ENCODE measurements at places on chromosomes 5 and 9.

DNA sequence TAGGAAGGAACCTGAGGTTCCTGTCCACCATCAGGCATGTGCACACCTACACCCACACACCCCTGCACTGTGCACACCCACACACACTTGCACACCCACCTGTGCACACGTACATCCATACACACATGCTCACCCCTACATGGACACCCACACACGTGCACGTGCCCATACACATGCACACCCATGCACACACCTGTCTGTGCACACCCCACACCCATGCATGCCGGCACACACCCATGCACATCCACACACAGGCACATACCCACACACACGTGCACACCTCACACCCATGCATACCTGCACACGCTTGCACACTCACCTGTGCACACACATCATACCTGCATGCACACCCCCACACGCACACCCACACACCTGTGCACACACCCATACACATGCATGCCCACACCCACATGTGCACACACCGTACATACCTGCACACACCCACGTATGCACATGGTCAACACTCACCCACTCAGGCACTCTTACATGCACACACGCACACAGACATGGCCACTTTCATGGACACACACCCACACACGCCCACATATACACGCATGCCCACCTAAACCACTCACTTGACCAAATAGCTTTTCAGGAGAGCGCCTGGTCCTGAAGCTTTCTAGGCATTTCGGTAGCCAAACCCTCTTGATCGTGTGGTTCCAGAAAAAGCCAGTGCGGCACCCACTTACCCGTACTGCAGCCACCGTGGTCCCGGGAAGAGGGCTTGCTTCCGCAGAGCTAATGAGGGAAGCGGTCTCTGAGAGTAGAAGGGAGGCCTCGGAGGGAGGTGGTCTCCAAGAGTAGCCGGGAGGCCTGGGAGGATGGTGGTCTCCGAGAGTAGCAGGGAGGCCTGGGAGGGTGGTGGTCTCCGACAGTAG lies 36.7 kb upstream of the CLPTM1L start:
- no peak for DNase-seq

- no peak for DNase-seq
Observed at GRCh38 chr5:26482810-26483375, 555.5 kb downstream of the CDH9 start.

GRCh38 chr9:75198436-75198835 lies 110.1 kb downstream of the OSTF1 start:
- no peak for DNase-seq

GRCh38 chr5:58346041-58346440 lies 113.8 kb downstream of the PLK2 start:
- DNase-seq, result no peak

GRCh38 chr5:53890490-53890889 lies 330.1 kb downstream of the NDUFS4 start:
- DNase-seq, result no peak

DNA sequence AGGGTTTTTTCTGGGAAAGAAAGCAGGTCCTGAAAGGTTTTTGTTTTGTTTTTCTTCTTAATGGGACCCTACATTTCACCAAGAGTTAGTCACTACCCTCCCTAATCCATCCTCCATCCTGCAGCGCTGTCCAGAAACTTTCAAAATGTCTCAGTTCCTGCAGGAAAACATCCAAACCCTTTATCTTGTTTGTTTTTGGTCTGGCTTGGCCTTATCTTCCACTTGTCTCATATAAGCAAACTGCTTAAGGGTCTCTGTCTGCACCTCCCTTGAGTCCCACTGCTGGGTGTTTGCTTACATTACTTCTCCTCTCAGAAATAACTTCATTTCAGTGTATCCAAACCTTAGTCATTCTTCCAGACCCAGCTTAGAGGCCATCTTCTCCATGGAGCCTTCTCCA lies 11.0 kb upstream of the TRAF1 start:
- no peak for DNase-seq

DNA sequence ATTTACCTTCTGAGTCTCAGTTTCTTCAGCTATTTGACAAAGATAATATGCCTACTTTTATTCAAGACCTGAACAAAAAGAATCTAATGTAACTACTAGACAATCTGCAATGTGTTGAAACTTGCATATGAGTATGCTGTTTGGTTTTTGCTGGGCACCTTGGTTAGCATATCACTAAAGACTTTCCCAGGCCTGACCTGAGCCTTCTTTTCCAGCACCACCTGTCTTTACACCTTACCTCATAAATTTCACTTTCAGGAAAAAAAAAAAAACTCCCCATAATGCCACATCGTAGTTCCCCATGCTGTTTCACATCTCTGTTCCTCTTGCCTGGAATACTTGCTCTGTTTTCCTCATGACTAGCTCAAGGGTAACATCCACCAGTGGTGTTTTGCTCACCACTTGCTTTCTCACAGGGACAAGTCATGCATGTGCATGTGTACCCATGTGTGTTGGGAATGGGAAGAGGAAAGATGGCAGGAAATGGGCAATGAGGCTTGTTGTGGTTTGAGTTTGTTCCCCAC lies 45.6 kb upstream of the TLE4 start:
- no peak for DNase-seq

DNA sequence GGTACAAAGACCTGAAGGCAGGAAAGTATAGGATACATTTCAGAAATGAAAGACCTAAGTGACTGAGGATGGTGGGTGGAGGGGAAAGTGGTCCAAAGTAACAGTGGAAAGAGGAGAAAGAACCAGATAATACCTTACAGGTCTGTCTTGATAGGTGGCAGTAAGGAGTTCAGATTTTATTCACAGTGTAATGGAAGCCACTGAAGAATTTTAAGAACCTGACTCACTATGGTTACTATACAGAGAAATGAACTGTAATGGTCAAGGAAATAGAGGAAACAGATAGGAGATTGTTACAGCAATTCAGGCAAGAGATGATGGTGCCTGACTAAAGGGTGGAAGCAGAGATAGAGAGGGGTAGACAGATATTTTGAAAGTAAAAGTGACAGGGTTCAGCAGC lies 46.5 kb downstream of the EPB41L4A start:
- DNase-seq, result no peak

DNA sequence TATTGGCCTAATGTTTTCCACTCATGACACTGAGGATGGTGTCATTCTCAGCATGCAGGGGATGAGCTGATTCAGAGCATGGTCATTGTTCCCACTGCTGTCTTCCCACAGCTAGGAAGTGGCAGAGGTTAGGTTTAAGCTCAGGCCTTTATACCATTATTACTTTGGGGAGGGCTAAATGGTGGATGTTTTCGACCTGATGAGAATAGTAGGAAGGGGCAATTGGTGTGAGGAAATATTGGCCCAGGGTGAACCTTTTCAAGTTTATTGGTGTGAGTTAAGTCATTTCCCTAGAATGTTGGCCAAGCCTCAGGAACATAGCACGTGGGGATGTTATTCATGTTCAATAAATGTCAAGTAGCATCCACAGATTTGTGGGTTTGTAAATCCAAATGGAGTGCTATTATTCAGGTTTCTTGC lies 59.6 kb downstream of the ARHGAP26 start:
- DNase-seq, result no peak

DNA sequence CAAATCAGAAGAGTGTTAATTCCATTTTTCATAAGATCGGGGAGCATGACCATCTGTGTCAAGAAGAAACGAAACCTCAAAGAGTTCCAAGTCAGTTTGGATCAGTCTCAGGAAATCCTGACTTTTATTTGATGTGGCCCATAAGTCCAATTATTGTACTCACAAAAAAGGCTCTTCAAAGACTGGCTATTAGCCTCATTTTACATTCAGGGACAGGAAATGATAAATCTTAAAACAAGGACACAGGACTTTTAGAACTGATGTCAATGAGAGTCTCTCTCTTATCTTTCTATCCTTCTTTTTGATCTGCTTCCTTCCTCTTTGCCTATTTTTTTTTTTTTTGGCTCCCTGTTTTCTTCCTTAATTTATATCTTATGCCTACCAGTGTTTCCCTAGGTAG lies 43.7 kb upstream of the SHOC1 start:
- no peak for DNase-seq

DNA sequence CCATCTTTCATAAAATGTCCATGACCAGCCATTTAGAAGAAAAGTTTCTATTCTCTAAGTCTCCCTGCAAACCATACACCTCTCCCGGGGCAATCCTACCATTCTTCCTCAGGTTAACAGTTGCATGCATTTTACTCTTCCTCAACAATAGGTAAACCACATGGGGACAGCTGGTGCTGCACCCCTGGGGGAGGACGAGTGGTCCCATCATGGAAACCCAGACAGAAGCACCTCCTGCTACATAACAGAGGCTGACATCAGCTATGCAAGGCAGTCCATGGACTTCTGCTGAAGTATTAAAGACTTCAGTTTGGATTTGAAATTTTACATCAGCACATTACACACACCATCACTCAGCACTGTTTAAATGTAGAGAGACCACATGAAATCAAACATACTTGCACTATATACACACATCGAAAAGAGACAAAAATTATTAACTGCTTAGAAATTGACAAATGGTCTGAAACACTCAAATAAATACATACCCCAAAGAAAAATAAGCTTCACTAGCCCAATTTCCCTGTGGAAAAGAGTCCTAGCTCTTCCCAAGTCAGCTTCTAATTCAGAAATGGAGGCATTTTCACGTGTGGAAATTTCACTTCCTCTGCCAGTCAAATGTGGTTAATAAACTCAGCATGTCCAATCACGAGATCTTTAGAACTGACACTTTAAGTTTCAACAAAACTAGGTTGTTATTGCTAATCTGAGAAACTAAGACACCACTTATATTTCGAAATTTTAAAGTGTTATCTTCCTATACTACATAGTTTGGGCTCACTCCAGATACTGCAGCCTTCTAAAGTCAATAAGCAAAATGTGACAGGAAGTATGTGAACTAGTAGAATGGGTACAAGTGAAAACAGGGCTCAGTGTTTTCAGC lies 173.4 kb downstream of the ROR2 start:
- DNase-seq, result no peak

DNA sequence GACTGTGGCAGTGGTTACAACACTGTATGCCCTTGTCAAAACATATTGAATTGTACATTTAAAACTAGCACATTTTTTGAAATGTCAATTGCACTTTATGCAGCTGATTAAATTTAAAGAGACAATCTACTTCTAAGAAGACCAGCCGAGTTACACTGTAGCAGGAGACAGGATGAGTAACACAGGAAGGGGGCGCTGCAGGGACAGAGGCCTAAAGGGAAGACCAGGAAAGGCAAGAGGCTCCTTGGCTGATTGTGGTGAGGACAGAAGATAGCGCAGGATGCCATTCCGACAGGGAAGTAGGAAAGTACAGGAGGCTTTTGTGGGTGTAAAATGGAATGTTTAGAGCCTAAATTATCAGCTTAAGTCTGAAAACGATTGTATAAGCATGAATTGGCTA lies 28.2 kb upstream of the PPP2R2B start:
- no peak for DNase-seq

DNA sequence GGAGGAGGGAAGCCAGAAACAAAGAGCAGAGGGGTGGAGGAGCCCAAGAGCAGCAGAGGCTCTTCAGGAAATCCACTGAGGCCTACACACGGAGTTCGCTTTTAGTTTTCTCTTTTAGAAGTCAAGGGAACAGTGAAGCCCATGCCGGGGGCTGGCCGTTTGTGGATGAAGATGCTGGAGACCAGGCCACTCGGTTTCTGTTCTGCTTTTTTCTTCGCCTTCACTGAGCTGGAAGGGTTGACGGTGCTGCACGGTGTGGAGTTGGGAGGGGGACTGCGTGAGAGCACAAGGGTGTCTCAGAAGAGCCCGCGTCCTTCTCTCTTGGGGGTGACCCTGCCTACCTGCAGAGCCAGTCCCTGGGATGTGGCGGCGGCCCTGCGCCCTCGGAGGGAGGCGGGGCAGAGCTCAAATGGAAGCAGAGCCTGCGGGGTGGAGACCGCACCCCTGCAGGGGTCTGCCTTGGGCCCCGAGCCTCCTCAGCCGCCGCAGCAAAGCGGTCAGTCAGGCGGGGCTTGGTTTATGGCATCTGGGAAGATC lies 68.5 kb upstream of the CACNA1B start:
- no peak for DNase-seq

- DNase-seq, result no peak
Observed at GRCh38 chr5:54859316-54859715, 126.1 kb downstream of the ESM1 start.

- DNase-seq, result no peak
Observed at GRCh38 chr5:163540696-163541095, 35.3 kb downstream of the MAT2B start.

DNA sequence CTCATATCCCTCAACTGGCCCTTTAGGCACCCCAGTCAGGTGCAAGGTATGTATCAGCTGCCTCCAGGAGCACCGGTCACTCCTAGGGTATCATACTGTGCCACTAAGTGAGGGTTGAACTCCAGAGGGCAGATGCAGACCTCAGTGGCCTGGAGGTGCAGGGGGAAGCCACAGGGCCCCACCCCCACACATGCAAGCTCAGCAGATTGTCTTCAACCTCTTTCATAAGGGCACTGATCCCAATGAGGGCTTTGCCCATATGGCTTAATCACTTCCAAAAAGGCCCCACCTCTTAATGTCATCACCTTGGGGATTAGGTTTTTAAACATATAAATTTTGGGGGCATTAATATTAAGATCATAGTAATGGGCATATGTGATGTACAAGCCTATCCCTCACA lies 28.2 kb downstream of the BAAT start:
- no peak for DNase-seq
